Vagina (tissue), 2 donors: ENCODE measurements at places on chromosomes 5 and 9.

DNA sequence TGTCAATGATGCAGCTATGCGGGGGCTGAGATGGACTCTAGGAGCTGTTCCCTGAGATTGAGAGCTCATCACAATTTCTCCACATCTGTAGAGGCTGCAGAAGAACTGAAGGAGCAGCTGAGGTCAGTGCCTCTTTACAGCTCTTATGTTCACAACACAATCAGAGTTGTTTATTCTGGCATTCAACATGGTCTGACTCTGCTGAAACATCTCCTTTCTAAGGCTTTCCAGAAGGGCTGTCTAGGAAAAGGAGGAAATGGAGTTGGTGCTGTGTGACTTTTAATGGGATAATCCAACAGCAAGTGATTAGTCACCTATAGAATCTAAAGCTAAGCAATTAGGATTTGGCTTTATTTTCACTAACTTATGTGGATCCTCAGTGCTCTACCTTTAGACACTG is 6.0 kb downstream of the POU5F2 start:
- no peak for DNase-seq
- no peaks in the 10 kb centered on the region for H3K27me3 ChIP-seq
- H3K4me1 ChIP-seq, result no peaks in the 10 kb centered on the region
- no peak overlapping the region for H3K27ac ChIP-seq

- no peak overlapping the region for H3K27ac ChIP-seq
- peak overlapping the region; percentile 47 for H3K4me3 ChIP-seq
- no peak for DNase-seq
- H3K36me3 ChIP-seq, result no peaks in the 10 kb centered on the region
- peaks cover 18% of the 10 kb centered on the region for H3K4me1 ChIP-seq
These were observed 14.2 kb downstream of the RABL6 start for GRCh38 chr9:136821826-136822544.

- H3K36me3 ChIP-seq, result peaks cover 4% of the 10 kb centered on the region
- peaks cover 32% of the 10 kb centered on the region for H3K4me1 ChIP-seq
- no peaks in the 10 kb centered on the region for H3K27me3 ChIP-seq
- no peak for DNase-seq
- no peak overlapping the region for H3K27ac ChIP-seq
These were observed 6.8 kb downstream of the ENC1 start for GRCh38 chr5:74633695-74634094.

- H3K4me1 ChIP-seq, result no peaks in the 10 kb centered on the region
- no peak overlapping the region for H3K4me3 ChIP-seq
- DNase-seq, result no peak
- no peak overlapping the region for H3K27ac ChIP-seq
- H3K36me3 ChIP-seq, result no peaks in the 10 kb centered on the region
These were observed 275.3 kb downstream of the HTR1A start for GRCh38 chr5:63686938-63687337.

GRCh38 chr9:95775191-95775590 is 100.3 kb upstream of the ERCC6L2 start:
- H3K36me3 ChIP-seq, result no peaks in the 10 kb centered on the region
- no peaks in the 10 kb centered on the region for H3K27me3 ChIP-seq
- H3K4me3 ChIP-seq, result no peak overlapping the region
- H3K27ac ChIP-seq, result no peak overlapping the region
- peaks cover 26% of the 10 kb centered on the region for H3K4me1 ChIP-seq
- DNase-seq, result no peak

DNA sequence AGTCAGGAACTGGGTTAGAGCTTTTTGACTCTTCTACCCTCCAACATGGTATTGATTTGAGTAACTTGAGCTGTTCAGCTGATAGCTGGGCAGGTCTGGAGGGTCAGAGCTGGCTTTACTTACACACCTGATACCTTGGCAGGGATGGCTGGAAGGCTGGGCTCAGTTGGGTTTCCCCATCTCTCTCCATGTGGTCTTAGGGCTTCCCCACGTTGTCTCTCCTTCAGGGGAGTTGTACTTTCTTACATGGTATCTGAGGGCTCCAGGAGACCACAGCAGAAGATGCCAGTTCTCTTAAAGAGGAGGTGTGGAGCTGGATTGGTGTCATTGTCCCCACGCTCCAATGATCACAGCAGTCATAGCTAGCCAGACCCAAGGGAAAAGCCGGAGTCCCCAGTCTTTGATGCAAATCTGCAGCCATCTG is 25.6 kb downstream of the ISOC1 start:
- no peak overlapping the region for H3K27ac ChIP-seq
- no peak overlapping the region for H3K4me3 ChIP-seq
- H3K4me1 ChIP-seq, result no peaks in the 10 kb centered on the region
- H3K36me3 ChIP-seq, result no peaks in the 10 kb centered on the region

GRCh38 chr5:3590161-3590966 is 5.3 kb upstream of the IRX1 start:
- no peaks in the 10 kb centered on the region for H3K36me3 ChIP-seq
- DNase-seq, result no peak
- H3K27me3 ChIP-seq, result peaks cover 26% of the 10 kb centered on the region
- no peak overlapping the region for H3K4me3 ChIP-seq
- H3K4me1 ChIP-seq, result peaks cover 19% of the 10 kb centered on the region
- no peak overlapping the region for H3K27ac ChIP-seq

GRCh38 chr9:15178631-15179030 is 128.4 kb downstream of the TTC39B start:
- no peaks in the 10 kb centered on the region for H3K4me1 ChIP-seq
- H3K27me3 ChIP-seq, result no peaks in the 10 kb centered on the region
- H3K27ac ChIP-seq, result no peak overlapping the region
- no peaks in the 10 kb centered on the region for H3K36me3 ChIP-seq
- no peak overlapping the region for H3K4me3 ChIP-seq

DNA sequence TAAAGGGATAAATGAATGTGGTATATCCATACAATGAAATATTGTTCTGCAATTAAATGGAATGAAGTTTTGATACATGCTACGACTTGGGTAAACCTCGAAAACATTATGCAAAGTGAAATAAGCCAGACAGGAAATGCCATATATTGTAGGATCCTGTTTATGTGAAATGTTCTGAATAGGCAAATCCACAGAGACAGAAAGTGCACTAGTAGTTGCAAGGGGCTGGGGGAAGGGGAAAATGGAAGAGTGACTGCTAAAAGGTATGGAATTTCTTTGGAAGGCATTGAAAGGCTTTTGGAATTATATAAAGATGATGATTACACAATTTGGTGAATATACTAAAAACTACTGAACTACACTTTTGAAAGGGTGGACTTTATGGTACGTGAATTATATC is 97.0 kb downstream of the FOXD1 start:
- no peak overlapping the region for H3K4me3 ChIP-seq
- DNase-seq, result no peak
- no peaks in the 10 kb centered on the region for H3K27me3 ChIP-seq
- no peaks in the 10 kb centered on the region for H3K4me1 ChIP-seq
- no peaks in the 10 kb centered on the region for H3K36me3 ChIP-seq
- H3K27ac ChIP-seq, result no peak overlapping the region

GRCh38 chr9:30775236-30775635 is 1609.2 kb upstream of the ACO1 start:
- no peaks in the 10 kb centered on the region for H3K36me3 ChIP-seq
- no peak overlapping the region for H3K4me3 ChIP-seq
- H3K27me3 ChIP-seq, result no peaks in the 10 kb centered on the region
- H3K4me1 ChIP-seq, result no peaks in the 10 kb centered on the region
- H3K27ac ChIP-seq, result no peak overlapping the region

GRCh38 chr5:123455640-123456039 is 32.4 kb upstream of the CEP120 start:
- no peak for DNase-seq
- no peaks in the 10 kb centered on the region for H3K36me3 ChIP-seq
- H3K4me1 ChIP-seq, result peaks cover 5% of the 10 kb centered on the region
- no peak overlapping the region for H3K4me3 ChIP-seq

DNA sequence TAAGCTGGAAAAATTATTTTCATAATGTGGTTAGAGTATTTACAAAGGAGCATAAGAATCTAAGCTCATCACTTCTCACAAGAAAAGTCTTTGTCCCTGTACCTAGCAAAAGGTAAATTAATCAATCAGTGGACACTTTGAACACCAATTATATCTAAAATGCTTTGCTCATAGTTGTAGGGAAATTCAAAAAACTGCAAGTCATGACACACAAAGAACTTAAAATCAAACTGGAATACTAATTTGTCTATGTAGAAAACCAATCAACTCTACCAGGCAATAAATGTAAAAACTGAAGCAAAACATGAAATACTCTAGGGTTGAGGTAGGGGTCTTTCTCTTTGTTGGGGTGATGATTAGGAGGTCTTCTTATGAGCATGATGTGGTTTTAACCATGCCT is 135.5 kb downstream of the PRKACG start:
- H3K4me3 ChIP-seq, result no peak overlapping the region
- no peaks in the 10 kb centered on the region for H3K27me3 ChIP-seq
- no peaks in the 10 kb centered on the region for H3K4me1 ChIP-seq
- H3K27ac ChIP-seq, result no peak overlapping the region

GRCh38 chr5:144598451-144599068 is 427.9 kb downstream of the KCTD16 start:
- peaks cover 5% of the 10 kb centered on the region for H3K4me1 ChIP-seq
- H3K27me3 ChIP-seq, result no peaks in the 10 kb centered on the region
- no peak overlapping the region for H3K27ac ChIP-seq

DNA sequence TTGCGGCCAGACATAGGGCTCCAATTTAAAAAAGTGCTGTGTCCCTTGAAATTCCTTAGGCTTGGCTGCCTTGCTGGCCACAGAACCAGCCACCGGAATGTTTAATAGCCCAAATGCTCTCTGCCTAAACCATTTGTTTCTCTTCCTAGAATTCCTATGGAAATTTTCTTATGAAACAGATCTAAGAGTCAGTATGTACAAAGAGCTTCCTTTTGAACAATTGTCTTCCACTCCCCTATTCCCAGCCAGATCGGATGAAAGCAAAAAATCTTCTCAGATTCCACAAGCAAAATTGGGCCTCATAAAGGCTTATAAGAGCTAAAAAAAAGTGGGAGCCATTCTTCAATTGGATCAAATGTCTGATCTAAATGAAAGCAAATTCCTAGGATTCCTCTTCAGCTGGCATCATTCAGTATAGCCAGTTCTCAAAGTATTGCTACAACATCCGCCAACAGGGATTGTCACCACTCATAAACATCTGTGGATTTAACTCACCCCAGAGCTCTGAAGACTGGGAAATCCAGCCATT is 104.3 kb downstream of the CEMIP2 start:
- peaks cover 22% of the 10 kb centered on the region for H3K4me1 ChIP-seq
- H3K4me3 ChIP-seq, result no peak overlapping the region
- no peak for DNase-seq
- H3K27me3 ChIP-seq, result no peaks in the 10 kb centered on the region
- H3K36me3 ChIP-seq, result no peaks in the 10 kb centered on the region

DNA sequence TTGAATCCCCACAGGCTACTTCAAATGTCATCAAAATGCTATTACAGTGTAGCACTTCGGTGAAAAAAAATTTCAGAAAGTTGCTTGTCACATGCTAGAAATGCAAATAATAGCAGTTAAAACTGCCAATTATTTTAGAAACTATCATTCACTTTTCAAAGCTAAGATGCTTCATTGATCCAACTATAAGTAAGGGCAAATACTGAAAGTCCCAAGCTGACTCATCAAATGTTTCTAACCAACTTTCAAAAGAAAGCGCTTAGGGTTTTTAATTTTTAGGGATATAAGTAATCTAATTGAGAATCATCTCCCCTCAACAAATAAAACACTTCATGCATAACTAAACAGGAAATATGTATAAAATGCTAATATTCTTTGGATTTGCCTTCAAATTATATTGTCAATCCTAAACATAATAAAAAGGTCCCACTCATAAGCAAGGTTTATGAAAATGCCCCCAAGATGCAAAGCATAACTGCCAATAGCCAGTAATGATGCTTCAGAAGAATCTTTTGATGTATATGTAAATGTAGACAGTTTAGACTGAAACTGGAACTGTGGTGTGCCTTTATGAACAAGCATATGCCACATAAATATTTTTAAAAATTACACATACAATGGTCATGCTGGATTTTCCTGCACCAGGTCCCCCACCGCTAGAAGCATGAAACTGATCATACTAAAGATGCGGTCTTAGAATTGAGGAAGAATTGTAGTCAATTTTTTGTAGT is 12.2 kb downstream of the ACTL7A start:
- DNase-seq, result no peak
- no peaks in the 10 kb centered on the region for H3K27me3 ChIP-seq
- H3K27ac ChIP-seq, result no peak overlapping the region
- H3K36me3 ChIP-seq, result no peaks in the 10 kb centered on the region
- no peaks in the 10 kb centered on the region for H3K4me1 ChIP-seq

GRCh38 chr5:176436656-176437055 is 11.5 kb upstream of the FAF2 start:
- H3K4me1 ChIP-seq, result no peaks in the 10 kb centered on the region
- DNase-seq, result peak; percentile 3
- no peak overlapping the region for H3K4me3 ChIP-seq
- no peak overlapping the region for H3K27ac ChIP-seq
- no peaks in the 10 kb centered on the region for H3K36me3 ChIP-seq

- H3K27ac ChIP-seq, result no peak overlapping the region
- no peaks in the 10 kb centered on the region for H3K36me3 ChIP-seq
- no peaks in the 10 kb centered on the region for H3K27me3 ChIP-seq
- no peak for DNase-seq
- no peak overlapping the region for H3K4me3 ChIP-seq
- no peaks in the 10 kb centered on the region for H3K4me1 ChIP-seq
These were observed 27.8 kb upstream of the SLC6A19 start for GRCh38 chr5:1173485-1174070.
